ENCODE measurements at places on chromosomes 13 and 19. TPM values are rescaled to one million over a fixed set of nuclear protein-coding genes. Genes with fewer than 3 reads are reported as not detected.

- DNase-seq = no peak
These were observed 145.8 kb downstream of the KDM4B start for GRCh38 chr19:5114727-5115126.

GRCh38 chr13:101058841-101059240 lies 357.5 kb downstream of the NALCN start:
- DNase-seq = no peak

GRCh38 chr19:46373491-46374359 lies 26.8 kb downstream of the PPP5C start:
- DNase-seq = no peak

- DNase-seq = no peak
These were observed 42.1 kb downstream of the PCCA start for GRCh38 chr13:100130930-100131511.

DNA sequence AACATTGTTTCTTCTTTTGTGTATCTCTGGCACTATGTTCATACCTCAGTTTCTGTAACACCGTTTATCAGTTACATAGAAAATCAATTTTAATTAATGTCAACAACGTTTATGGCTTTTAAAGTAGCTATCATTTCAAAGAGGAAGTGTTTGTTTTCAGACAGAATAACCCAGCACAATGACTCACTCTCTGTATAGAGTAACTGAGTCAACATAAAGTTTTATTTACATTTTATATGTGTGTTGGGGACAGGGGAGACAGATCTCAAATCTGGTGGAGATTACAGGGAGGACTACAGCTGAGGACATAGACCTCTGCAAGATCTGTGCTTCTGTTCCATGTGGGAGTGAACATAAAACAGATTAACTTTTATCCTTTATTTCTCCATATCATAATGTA lies 2590.1 kb downstream of the PCDH9 start:
- DNase-seq = no peak

DNA sequence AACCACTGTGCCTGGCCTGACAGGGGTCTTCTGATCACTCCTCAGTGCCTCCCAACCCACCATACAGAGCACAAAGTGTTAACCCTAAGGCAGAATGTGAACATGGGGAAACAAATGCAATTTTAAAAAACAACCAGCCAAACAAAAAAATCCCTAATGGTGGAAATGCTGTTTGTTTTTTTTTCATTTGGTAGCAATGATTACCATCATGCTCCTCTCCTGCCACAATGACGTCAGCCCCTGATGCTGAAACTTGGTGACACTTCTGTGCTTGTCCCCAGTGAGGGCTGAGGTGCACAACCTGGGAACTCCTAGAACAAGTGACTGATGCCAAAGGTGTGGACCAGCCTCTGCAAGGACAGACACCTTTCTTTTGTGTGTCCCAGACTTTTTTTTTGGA lies 4.0 kb upstream of the TSPAN16 start:
- no peak for DNase-seq

- no peak for DNase-seq
These were observed 47.6 kb upstream of the GPI start for GRCh38 chr19:34317311-34317927.

DNA sequence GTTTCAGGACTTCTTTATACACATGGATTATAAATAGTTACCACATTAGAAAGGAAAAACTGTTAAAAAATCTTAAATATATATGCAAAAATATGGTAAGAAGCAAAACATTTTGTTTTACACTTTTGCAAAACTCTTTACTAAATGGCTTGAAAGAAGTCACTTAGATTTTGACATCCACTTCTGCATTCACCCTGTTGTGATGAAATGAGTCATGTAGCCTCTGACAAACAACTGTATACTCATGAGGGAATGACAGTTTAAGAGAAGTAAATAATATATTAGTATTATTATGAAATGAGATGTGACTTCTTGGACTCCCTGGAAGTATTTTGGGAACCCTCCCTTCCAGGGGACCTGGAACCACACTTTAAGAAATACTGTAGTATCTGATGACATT lies 275.6 kb downstream of the DACH1 start:
- no peak for DNase-seq

DNA sequence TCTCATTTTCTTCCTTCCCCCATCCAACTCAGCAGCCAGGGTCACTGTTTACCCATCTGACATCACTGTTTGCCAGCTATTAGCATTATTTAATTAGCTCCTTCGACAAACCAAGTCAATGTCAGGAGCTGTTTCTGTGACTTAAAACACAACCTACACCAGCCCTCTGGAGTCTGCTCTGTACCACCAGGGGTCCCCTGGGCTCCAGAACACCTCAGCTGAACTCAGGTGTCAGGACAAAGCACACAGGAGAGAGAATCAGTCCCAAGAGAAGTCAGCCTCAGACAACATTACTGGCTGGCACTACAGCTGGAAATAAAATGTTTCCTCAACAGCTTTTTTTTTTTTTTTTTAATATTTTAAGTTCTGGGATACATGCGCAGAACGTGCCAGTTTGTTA lies 45.1 kb downstream of the DCLK1 start:
- DNase-seq = no peak

DNA sequence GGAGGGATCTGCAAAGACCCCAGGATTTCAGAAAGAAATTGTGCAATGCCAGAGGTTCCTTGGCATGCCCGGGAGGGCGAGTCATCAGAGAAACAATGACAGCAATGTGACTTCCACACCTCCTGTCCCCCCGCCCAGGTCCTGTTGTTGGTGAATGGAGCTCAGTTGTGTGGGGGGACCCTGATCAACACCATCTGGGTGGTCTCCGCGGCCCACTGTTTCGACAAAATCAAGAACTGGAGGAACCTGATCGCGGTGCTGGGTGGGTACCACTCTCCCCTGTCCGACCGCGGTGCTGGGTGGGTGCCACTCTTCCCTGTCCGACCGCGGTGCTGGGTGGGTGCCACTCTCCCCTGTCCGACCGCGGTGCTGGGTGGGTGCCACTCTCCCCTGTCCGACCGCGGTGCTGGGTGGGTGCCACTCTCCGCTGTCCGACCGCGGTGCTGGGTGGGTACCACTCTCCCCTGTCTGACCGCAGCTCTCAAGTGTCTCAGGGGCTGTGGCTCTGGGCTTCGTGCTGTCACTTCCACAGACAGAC lies 5.2 kb upstream of the F10 start:
- no peak for DNase-seq

DNA sequence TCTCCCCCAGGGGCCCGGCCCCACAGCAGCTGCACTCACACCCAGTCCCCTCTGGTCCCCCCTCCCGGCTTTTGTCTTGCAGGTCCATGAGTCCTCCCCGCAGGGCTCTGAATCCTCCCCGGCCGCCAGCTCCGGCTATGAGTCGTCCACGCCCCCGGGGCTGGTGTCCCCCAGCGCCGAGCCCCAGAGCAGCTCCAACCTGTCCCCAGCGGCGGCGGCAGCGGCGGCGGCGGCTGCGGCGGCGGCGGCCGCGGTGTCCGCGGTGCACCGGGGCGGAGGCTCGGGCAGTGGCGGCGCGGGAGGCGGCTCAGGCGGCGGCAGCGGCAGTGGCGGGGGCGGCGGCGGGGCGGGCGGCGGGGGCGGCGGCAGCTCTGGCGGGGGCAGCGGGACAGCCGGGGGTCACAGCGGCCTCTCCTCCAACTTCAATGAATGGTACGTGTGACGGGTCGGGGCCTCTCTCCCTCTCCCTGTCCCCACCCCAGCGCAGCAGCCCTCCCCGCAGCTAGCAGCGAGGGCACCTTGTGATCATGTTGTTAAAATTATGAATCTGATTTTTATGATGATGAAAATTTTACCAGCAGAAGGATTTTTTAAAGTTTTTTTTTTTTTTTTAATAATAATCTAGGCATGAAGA lies 3.8 kb downstream of the ZIC2 start:
- DNase-seq = no peak

GRCh38 chr19:46181388-46181779 lies 33.3 kb downstream of the IGFL2 start:
- no peak for DNase-seq

DNA sequence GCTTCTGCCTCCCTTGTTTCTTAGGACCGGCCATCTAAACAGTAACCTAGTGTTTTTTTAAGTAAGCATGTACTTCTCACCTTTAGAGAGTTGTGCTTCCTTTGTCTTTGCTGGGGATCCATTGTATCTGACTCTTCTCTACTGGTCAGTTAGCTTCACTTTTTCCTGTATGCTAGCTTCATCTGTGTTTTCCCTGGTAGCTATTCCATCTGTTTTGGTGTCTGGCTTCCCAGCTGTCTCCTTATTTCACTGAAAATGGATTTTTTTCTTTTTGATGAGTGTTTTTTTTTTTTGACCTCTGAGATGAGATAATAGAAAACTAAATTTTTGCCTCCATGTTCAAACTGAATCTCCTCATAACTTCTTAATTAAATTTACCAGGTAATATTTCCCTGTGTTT lies 637.0 kb upstream of the SLC10A2 start:
- DNase-seq = no peak

DNA sequence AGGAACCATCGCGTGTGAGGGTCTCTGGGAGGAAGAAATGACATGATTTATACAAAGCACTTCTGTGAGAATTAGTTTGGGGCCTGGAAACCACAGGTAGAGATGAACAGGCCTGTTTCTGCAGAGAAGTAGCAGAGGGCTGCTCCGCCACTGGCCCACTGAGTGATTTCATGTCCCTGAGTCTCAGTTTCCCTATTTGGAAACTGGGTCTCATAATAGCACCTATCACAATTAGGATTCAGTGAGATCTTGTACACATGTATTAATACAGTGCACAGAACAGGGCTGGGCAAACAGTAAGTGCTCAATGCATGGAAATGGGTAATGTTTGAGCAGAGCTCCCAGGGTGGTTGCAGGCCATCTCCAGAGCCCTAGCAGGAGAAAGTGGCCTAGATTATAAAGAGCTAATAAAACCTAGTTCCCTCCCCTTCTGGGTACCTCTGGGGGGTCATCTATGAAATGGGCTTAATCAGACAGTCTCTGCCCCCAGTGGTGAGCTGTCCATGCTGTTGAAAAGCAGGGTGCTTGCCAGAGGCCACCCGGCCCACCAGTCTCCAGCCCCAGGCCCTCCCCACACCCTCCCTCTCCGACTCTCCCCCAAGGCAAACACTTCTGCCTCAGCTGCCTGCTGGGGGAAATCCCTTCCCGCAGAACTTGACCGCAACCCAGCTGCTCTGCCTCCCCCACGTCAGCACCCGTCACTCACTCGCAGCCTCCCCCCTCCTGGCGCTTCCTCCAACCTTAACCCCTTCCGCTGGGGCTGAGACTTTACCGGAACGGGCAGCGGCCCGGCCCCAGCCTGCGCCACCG lies 4.5 kb downstream of the BCL3 start:
- no peak for DNase-seq

DNA sequence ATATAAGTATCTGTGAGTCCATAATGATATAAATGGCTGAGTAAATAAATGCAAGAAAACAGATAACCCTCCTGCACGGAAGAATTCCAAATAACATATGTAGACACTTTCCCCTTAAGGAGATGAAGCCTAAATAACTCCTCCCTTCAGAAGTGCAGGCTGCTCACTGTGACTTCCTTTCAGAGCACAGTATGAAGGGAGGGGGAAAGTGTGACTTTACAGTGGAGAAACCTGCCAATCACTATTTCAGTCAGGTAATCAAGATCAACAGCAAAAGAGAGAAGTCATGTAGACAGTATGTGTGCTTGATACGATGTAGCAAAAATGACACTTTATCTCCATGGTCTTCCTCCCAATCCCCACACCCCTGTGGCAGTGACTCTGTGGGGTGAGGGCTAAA lies 7.1 kb downstream of the GGACT start:
- no peak for DNase-seq

DNA sequence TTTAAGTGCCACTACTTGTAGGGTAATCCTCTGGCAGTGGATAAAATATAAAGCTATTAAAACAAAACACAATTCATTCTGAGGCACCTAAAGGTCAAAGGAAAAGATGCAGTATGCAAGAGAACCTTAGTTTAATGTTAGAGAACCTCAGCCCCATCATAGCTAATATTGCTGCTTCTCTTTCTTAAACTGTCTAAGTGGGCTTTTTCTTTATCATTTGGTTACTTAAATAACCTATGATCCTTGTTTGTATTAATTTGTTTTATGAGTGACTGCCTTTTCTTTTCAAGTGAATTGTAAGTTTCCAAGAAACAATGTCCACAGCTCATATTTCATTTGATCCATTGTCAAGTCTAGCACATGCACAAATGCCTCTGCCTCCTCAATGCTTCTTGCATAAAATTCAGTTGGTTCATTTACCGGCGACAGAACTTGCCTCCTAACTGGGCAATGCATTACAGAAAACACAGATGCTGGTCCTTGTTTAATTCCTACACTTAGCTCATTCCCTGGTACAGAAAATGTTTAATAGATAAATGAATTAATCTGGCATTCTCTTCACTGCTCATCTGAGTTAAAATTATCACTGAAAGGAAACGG lies 1049.8 kb downstream of the OLFM4 start:
- DNase-seq = no peak

DNA sequence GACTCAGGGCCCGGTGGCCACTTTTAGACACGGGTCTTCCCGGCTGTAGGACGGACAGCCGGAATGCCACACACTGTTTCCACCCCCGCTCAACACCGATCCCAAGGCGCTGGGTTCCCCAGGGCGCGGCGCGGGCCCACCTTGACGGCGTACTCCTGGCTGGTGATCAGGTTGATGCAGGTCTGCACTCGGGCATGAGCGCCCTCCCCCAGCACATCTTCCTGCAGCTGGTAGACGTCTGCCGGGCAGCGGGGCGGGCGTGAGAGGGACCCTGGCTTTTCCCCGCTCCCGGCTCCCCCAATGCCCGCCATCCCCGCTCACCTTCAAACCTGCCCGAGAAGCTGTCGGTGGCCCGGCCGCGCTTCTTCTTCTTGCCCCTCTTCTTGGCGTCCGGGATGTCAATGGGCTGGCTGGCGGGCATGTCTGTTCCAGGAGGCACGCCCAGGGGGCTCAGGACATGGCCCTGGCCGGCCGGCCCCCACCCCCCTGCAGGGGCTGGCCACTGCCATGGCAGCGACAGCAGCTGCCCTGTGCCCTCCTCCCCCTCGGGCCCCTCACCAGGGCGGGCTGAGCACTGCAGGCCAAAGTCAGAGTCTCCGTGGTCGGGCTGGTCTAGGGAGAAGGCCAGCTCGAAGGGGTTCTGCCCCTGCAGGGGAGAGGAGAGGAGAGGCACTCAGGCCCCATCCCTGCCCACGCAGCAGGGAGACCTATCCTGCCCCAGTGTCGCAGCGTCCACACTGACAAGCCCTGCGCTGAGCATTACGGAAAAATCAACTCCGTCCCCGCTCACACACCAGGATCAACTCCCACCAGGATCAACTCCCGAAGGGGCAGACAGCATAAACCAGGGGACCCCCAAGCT lies 4.8 kb downstream of the MKNK2 start:
- no peak for DNase-seq

RLN3 gene
- polyA plus RNA-seq = not detected

S1PR5 gene
- polyA plus RNA-seq = 1.8 TPM

TSHZ3 gene
- polyA plus RNA-seq = 24.7 TPM

VN1R2 gene
- polyA plus RNA-seq = not detected

ZNF560 gene
- 0.08 TPM for polyA plus RNA-seq

SOX21 gene
- polyA plus RNA-seq = not detected

COL4A2 gene
- 488 TPM for polyA plus RNA-seq

TMEM221 gene
- 0.82 TPM for polyA plus RNA-seq

HDGFL2 gene
- polyA plus RNA-seq = 51.4 TPM

RNF225 gene
- 0.11 TPM for polyA plus RNA-seq

FAM83E gene
- polyA plus RNA-seq = 1.1 TPM

All from urinary bladder (tissue), 4 donors.